ENCODE measurements at places on chromosomes 13 and 19.

DNA sequence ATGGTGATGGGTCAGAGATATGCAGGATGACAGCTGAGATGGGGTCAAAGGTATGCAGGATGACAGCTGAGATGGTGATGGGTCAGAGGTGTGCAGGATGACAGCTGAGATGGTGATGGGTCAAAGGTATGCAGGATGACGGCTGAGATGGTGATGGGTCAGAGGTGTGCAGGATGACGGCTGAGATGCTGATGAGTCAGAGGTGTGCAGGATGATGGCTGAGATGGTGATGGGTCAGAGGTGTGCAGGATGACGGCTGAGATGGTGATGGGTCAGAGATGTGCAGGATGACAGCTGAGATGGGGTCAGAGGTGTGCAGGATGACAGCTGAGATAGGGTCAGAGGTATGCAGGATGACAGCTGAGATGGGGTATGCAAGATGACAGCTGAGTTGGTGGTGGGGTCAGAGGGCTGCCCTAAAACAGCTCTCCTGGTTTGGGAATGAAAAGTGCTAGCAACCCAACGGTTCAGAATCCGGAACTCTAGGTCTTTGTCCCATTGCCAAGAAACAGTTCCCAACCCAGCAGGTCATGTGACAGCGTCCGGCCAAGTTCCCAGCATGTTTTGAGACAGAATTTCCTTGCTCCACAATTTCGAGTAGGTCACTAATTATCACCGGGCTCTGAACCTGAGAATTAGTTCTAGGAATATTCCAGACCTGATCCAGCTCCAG lies 3.2 kb downstream of the SELENOW start:
- DNase-seq: no peak

- no peak for DNase-seq
Measured at GRCh38 chr19:1025960-1026782, at the start of gene CNN2. Gene CNN2, plus strand, starts transcription at chr19:1026608. Its CDS starts 54 bp downstream, at chr19:1026662.

DNA sequence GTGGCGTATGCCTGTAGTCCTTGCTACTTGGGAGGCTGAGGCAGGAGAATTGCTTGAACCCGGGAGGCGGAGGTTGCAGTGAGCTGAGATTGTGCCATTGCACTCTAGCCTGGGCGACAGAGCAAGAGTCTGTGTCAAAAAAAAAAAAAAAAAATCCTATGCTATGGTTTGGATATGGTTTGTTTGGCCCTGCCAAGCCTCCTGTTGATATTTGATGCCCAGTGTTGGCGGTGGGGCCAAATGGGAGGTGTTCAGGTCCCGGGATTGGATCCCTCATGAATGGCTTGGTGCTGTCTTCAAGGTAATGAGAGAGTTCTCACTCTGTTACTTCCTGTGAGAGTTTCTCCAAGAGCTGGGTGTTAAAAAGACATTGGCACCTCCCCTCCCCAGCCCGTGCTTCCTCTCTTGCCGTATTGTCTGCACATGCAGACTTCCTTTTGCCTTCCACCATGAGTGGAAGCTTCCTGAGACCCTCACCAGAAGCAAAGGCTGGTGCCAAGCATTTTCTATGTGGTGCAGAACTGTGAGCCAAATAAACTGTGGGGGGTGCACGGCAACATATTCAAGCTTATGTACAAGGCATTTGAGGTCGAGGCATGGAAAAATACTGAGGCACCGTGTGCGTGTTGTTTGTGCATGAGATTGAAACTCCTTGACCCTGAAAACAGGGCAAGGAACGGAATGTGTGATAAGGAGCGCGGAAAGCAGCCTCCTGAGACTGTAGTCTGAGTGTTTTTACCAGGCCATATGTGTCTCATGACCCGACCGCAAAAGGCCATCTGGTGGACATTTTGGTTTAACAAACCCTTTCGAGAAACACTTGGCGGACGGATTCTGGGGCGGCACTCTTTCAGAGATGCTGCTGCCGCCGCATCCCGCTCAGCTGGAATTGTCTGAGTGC lies 7.3 kb downstream of the SIGLEC9 start:
- no peak for DNase-seq

DNA sequence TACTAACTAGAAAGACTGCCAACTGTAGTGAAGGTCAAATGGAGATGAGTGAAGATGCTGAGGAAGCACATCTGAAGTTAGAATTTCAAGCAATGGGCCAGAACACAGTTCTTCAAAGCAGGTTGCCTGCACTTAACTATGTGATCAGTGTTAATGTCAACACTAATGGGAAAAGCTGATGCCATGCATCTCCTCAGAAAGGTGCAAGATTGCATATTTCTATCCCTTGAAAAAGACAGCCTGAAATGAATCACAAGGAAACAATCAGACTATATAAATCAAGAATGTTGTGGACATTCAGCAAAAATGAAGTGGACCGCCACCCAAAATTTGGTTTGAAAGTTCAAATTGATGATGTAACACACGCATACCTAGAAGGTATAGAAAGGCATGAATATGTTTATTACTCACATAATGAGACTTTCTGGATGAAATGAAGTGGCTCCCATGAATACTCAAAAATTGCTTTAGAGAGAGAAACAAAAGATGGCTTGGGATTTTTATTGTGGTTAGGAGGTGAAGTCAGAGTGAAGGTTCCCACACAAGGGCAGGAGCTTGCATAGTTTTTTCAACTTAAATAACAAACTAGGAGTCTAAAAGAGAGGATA lies 522.4 kb downstream of the KCTD12 start:
- no peak for DNase-seq

DNA sequence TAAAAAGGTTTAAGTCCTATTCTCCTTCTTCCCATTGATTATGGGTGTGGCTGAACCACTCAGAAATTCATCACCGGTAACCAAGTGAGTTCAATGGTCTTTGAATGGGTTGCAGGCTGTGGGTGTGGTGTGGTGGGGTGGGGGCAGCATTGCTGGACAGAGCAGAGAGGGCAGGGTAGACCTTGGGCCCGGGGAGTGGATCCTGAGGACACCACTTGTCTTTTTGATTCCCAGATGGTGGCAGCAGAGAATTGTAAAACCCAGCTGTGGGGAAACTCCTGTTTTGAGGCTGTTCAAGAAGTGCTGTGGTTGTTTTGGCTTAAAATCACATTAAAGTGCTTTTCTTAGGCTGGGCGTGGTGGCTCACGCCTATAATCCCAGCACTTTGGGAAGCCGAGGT lies 45.8 kb upstream of the RGCC start:
- no peak for DNase-seq

- no peak for DNase-seq
Measured at GRCh38 chr13:35485424-35485823, 8.9 kb upstream of the MAB21L1 start.

- no peak for DNase-seq
Measured at GRCh38 chr19:8585894-8586750, 8.9 kb upstream of the MYO1F start.

- no peak for DNase-seq
Measured at GRCh38 chr19:38441657-38442348, 8.3 kb downstream of the RYR1 start.

GRCh38 chr13:88257706-88258105 lies 586.5 kb downstream of the SLITRK5 start:
- DNase-seq: no peak

GRCh38 chr19:33819506-33819879 lies 22.8 kb downstream of the KCTD15 start:
- DNase-seq: no peak

DNA sequence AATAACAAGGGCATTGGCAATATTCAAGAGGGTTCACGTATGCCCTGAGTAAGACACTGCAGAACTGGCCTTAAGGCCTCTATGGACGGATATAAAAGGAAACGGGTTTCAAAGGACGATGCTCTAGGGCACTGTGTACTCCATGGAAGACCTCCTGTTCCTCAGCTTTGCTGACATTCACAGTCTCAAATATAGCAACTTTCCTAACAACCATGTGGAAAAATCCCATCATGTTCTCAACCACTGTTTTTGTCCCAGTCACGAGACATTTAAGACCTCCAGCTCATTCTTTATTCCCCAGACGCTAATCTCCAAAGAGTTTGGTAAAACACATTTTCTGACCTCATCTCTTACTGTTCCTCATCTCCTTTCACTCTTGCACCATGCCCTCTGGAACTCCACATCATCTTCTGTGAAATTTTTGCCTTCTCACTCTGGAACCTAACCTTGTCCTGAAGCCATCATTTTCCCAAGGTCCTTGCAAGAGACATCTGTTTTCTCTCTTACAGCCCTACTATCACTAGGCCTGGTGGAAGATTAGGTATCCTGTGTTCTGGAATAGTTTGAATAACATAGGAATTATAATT lies 37.6 kb downstream of the SPRY2 start:
- no peak for DNase-seq

DNA sequence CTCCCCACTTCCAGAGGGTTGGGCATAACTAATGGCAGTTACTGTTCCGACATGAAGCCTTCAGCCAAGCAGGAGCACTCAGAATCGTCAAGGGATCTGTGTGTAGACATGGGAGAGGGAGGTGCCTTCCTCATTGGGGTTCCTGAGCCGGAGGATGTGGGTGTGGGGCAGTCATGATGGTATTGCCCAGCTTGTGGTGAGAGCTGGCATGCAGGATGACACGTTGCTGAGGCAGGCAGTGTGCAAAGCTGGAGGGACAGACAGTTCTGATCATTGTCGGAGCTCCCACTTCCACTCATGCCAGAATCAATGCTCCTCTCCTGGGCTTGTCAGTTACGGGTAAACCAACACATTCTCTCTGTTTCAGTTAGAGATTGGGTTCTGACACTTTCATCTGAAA lies 83.9 kb upstream of the TSC22D1 start:
- no peak for DNase-seq

DNA sequence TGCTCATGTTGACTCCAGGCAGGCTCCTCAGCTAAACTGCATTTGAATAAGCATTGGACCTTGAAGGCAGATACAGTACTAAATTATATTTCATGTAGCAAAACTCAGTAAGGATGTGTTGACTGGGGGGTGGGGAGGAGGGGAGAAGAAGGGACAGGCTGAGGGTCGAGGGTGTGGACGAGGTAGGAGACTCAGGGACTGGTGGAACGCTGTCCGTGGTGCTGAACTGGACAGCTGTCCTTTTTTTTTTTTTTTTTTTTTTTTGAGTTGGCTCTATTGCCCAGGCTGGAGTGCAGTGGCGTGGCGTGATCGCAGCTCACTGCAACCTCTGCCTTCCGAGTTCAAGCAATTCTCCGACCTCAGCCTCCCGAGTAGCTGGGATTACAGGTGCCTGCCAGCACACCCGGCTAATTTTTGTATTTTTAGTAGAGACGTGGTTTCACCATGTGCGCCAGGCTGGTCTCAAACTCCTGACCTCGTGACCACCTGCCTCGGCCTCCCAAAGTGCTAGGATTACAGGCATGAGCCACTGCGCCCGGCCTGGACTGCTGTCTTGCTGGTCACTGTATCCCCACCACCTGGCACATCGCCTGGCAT lies 33.2 kb upstream of the CASP14 start:
- no peak for DNase-seq

GRCh38 chr19:13298565-13299481 lies 148.6 kb downstream of the IER2 start:
- no peak for DNase-seq

DNA sequence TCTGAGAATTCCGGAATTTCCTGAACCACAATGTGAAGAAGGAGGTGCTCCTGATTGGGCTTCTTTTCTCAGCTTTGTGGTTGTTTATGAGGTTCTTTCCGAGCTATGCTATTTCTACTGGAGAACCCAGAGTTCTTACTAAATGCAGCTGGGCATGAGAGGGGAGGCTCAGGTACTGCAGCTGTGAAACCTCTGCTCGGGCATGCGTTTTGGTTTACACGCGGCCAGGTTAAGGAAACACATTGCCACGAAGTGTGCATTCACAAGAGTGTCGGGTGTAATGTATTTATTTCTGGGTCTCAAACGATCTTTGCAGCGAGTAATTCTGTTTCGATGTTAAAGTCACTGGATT lies 661 bp upstream of the MIR17HG start:
- no peak for DNase-seq

- no peak for DNase-seq
Measured at GRCh38 chr19:41430922-41431321, 3.7 kb upstream of the B3GNT8 start.

- DNase-seq: no peak
Measured at GRCh38 chr19:4831304-4831978, at the start of gene TICAM1. Gene TICAM1, minus strand, starts transcription at chr19:4831712. Its CDS starts 13,335 bp downstream, at chr19:4818377.

GRCh38 chr13:42617221-42617620 lies 43.3 kb downstream of the TNFSF11 start:
- DNase-seq: no peak

- no peak for DNase-seq
Measured at GRCh38 chr19:54418030-54418929, 3.0 kb downstream of the TTYH1 start.

DNA sequence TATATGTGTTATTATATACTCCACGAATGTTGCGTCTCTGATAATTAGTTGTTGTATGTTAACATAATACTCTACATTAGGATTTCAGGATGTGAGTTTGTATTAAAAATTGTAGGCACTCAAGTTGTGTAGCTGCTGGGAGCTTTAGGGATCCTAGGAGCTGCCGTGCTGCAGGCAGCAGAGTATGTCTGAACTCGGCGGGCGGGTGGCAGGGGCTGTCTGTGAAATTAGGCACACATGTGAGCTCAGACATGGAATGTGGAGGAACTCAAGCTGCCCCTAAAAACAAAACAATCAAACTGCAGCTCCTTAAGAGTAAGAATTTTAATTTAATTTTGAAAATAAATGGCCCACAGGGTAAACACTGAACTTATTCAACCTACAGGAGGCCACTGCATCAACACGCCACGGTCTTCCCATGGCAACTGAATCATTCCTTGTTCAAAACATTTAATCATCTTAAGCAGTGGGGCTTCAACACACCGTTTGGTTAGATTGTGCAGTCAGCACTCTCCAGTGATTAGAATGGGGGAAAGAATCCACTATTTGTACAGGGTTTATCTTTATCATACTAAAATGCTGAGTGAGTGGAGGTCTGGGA lies 22.7 kb downstream of the SERTM1 start:
- DNase-seq: no peak

DNA sequence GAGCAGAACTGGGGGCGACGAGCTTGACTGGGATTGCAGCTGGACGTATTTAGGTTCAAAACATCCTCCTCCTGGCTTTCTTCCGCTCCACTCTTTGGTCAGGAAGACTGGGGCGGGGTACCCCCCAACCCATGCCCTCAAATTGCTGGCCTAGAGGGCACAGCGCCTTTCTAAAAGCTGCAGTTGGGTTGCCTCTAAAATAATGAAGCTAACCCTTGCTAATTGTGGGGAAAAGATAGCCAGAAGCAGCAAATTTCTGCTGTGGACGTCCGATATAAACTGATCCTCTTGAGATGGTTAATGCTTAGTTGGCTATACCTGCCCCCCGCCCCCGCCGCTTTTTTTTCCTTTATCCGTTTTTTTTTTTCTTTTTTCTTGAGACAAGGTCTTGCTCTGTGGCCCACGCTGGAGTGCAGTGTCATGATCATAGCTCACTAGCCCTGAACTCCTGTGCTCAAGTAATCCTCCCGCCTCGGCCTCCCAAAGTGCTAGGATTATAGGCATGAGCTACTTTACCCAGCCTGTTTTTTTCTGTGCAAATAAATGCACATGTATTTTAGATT lies 754 bp upstream of the CHERP start:
- DNase-seq: no peak

GRCh38 chr13:109586509-109587346 lies 199.7 kb downstream of the IRS2 start:
- DNase-seq: no peak

DNA sequence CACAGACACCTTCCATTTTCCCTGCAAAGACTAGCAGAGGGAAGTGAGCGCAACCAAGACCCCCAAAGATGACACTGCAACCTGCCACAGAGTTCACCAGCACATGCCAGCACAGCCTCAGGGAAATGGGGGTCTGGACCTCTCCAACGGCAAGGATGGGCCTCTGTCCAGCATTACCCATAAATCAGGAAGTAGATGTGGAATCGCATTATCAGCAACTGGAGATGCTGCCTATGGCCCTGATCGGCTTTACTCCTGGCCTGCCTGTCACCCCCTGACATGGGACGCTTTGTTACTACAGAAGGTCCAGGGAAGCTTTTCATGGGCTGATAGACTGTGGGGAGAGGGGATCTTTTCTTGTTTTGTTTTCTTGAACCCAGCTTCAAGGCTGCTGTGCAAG lies 41.4 kb upstream of the POU2F2 start:
- DNase-seq: no peak

Measured in cortex of kidney (tissue), 1 donor.